MM.1S (cell line): ENCODE measurements at places on chromosomes 4 and X.

GRCh38 chr4:147793569-147794313 is 61.9 kb downstream of the ARHGAP10 start:
- DNase-seq, result no peak

- no peak for DNase-seq
Observed at GRCh38 chr4:633406-633805, 8.0 kb downstream of the PDE6B start.

- DNase-seq, result no peak
Observed at GRCh38 chr4:82782626-82783345, 15.8 kb downstream of the SCD5 start.

GRCh38 chr4:140952717-140953116 is 180.6 kb downstream of the RNF150 start:
- DNase-seq, result no peak
